ENCODE measurements at places on chromosomes 5 and 9.

- peak; percentile 87 for DNase-seq
Observed at GRCh38 chr5:8906303-8906967, 639.4 kb downstream of the SEMA5A start.

GRCh38 chr5:88842784-88843183, 40.2 kb downstream of the MEF2C start:
- DNase-seq, result no peak

- DNase-seq, result no peak
Observed at GRCh38 chr9:114604989-114605388, 6.1 kb upstream of the TMEM268 start.

- DNase-seq, result no peak
Observed at GRCh38 chr5:27015758-27016157, 22.6 kb downstream of the CDH9 start.

DNA sequence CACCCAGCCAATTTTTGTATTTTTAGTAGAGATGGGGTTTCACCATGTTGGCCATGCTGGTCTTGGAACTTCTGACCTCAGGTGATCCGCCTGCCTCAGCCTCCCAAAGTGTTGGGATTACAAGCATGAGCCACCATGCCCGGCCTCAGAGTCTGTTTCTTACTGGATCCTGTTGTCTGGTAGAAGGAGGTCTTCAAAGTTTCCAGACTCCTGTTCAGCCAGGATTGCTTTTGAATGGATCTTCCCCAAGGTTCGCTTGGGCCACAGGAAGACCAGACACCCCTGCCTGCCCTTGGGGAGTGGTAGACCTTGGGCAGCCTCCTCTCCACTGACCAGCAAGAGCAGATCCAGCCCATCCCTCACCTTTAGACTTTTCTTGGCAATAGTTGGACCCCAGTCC, 7.6 kb upstream of the LCN2 start:
- DNase-seq, result no peak

DNA sequence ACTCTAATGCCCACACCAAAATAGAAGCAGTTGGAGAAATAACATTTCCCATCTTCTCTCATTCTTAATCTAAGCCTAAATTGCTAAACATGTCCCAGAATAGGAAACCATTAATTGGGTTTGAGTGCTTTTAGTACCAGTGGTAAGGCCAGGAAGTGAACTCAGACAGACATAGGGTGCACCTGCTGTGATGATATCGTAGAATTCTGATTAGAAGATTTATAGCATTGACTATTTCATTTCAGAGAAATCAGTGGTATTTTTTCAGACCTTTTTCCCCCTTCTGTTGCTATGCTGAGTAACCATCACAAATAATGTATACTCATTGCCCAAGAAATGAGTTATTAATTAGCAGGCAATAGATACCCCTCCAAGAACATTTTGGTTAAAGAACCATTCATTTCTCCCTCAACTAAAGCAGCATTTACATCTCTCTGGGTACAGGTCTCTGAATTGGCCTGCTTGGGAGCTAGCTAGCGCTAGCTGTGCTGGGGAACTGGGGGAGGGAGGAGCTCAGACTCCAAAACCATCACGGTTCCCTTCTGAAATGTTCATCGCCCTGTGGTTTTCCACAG, 7.3 kb downstream of the GLRX start:
- no peak for DNase-seq

DNA sequence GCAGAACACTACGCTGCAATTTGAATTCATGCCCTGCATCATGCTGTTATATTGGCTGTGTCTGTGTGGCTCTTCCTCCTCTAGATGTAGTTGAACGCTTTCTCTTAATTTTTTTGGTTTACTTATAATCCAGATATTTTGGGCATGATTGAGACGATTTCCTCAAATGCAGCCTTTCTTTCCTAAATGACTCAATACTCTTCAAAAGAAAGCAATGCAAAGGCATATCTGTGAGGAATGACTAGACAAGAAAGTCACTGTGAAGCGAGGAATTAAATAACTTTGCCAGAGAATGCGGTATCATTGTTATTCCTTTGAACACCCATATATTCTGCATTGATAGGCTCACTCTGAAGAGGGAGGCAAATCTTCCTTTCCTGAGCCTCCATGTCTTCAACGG, 152.8 kb downstream of the YIPF5 start:
- DNase-seq, result peak; percentile 57

GRCh38 chr5:181084621-181085195, 44.6 kb downstream of the BTNL9 start:
- no peak for DNase-seq
